ENCODE measurements at places on chromosomes 1 and 21. TPM values are rescaled to one million over a fixed set of nuclear protein-coding genes. Genes with fewer than 3 reads are reported as not detected.

The COL6A1 gene
- polyA plus RNA-seq, result 756 TPM

The VCAM1 gene
- not detected for polyA plus RNA-seq

The JAK1 gene
- polyA plus RNA-seq, result 68.9 TPM

The OR2T2 gene
- not detected for polyA plus RNA-seq

The UQCRH gene
- polyA plus RNA-seq, result 301 TPM

The SPRR2D gene
- not detected for polyA plus RNA-seq

The SDF4 gene
- 81.0 TPM for polyA plus RNA-seq

The ADORA1 gene
- polyA plus RNA-seq, result not detected

The LCK gene
- polyA plus RNA-seq, result 1.5 TPM

The RYR2 gene
- 3.5 TPM for polyA plus RNA-seq

The TUFT1 gene
- not detected for polyA plus RNA-seq

The LYPD8 gene
- polyA plus RNA-seq, result not detected

The KCNJ9 gene
- polyA plus RNA-seq, result 0.08 TPM

The OR14K1 gene
- not detected for polyA plus RNA-seq

The AMIGO1 gene
- 12.4 TPM for polyA plus RNA-seq

The CTTNBP2NL gene
- polyA plus RNA-seq, result 19.5 TPM

The LENEP gene
- polyA plus RNA-seq, result not detected

The RPE65 gene
- not detected for polyA plus RNA-seq

The LRRC47 gene
- polyA plus RNA-seq, result 53.2 TPM
